ENCODE measurements at places on chromosomes 5 and 9.

GRCh38 chr5:91049800-91050199 lies 333.3 kb downstream of the ARRDC3 start:
- no peaks in the 10 kb centered on the region for H3K36me3 ChIP-seq
- no peak for DNase-seq
- H3K27me3 ChIP-seq = no peaks in the 10 kb centered on the region
- H3K4me1 ChIP-seq = peaks cover 29% of the 10 kb centered on the region

DNA sequence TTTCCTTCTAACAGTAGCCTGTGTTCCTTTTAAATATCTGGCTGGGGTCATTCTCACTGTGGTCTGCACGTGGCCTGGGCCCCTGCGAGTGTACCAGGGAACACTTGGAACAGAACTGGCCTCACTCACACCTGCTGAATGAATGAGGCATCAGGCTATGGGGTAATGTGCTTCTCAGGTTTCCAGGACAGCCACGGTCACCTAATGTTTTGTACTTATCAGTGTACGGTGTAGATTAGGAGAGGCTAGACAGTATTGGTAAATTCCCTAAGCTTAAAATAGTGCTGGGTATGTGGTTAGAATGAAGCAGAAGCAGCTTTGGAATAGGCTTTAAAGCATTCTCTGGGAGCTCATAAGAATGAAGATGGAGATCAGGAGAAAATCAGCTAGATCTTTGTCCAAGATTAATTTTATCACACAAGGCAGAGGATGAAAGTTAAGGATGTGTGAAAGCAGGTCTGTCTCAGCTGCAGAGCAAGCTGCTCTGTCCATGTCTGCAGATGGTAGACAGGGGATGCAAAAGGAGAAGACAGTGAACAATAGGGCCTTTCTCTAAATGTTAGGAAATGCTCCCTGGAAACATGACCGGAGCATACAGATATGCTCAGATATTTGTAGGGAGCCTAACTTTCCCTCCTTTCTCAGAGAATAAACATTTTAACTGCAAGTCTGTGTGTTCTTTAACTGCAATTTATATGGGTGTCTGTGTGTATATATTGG lies 267.5 kb downstream of the NR3C1 start:
- H3K4me1 ChIP-seq = peaks cover 4% of the 10 kb centered on the region
- H3K36me3 ChIP-seq = peaks cover 59% of the 10 kb centered on the region
- no peak overlapping the region for H3K4me3 ChIP-seq

DNA sequence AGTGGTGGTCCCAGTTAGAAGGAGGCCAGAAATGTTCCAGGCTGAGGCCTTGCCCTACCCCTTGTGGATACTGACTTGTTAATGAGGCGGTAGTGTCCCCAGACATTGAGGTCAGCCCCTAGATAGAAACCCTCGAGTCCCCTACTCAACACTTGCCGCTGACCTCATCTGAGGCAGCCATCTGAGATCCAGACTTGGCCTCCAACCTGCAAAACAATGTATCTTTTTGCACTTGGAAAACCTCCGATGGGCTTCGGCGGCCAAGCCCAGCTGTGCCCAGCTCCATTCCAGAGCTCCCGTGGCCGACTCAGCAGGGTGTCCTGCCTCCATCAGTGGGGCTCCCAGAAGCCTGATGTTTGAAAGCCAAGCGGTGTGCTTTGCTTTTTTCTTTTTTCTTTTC lies 122.1 kb downstream of the WNK2 start:
- H3K27me3 ChIP-seq = no peaks in the 10 kb centered on the region
- H3K36me3 ChIP-seq = no peaks in the 10 kb centered on the region
- no peak overlapping the region for H3K4me3 ChIP-seq
- H3K4me1 ChIP-seq = peaks cover 11% of the 10 kb centered on the region
- no peak for DNase-seq

DNA sequence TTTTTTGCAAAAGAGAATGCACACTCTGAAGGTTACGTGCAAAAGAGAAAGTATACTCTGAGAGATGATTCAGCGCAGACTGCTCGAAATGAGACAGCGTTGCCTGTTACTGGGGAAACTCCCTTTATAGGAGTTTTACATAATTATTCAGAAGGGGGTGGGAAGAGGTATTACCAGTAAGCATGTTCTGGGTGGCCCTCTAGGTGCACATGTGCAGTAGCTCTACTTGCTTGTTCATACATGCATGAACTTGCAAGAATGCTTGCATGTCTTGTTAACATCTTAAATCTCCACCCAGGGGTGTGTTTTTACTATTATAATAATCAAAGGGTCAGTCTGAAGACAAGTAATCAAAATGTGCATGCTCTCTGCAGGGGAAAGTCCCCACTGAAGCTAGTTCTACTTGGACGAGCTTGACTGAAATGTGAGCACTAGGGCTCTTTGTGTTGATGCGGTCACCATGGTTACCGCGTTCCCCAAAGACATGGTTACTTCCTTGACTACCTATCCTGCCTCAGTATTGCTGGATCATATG lies 75.5 kb downstream of the SGCD start:
- H3K36me3 ChIP-seq = no peaks in the 10 kb centered on the region
- no peaks in the 10 kb centered on the region for H3K27me3 ChIP-seq
- no peaks in the 10 kb centered on the region for H3K4me1 ChIP-seq
- no peak overlapping the region for H3K27ac ChIP-seq
- DNase-seq = no peak
- no peak overlapping the region for H3K4me3 ChIP-seq

DNA sequence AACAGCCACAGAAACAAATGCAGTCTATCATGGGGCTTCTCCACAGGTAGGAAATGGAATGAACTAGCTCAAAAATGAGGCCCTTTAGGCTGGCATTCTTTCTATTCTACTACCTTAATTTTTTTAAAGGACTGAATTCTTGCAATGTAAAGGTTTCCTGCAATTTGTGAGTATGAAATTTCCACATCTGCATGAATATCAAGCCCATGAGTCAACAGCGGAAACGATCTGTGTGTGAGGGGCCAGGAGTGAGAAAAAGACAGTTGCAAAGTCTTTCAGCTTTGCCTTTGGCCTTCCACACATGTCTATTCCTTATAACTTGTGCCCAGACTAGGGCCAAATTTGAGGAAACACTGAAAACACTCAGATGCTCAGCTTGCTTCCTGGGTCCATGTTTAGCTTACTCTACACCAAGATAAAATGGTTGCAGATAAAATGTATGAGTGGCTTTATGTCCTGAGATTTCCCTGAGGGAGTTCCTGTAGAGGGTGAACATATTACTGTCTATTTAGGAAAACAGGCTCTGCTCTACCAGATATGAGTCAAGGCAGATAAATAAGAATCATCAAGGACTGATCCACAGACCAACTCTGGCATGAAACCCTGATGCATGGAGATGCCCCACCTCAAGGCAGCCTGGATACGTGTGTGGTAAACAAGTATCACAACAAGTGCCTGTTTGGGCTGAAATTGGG lies 46.5 kb downstream of the RETREG1 start:
- no peak overlapping the region for H3K4me3 ChIP-seq
- DNase-seq = no peak
- no peaks in the 10 kb centered on the region for H3K27me3 ChIP-seq
- no peak overlapping the region for H3K27ac ChIP-seq
- H3K4me1 ChIP-seq = no peaks in the 10 kb centered on the region

DNA sequence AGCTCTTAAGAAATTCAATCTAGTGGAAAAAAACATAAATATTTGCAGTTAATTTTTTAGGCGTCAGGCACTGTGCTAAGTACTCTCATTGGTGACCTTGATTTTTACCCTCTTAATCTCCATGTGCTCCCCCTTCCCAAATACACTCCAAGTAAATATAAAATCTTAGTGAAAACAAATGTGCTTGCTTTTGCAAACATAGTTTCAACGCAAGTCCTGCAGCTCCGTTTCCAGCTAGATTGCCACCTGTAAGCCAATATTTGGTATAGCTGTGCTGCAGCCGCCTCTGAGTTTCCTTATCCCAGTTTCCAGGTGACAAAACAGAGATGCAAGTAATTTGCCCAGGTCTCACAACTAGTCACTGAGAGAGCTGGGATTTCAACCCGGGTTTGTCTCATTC lies 1.9 kb upstream of the MTMR12 start:
- H3K27me3 ChIP-seq = no peaks in the 10 kb centered on the region
- peaks cover 24% of the 10 kb centered on the region for H3K4me1 ChIP-seq
- no peak overlapping the region for H3K27ac ChIP-seq
- DNase-seq = no peak
- H3K36me3 ChIP-seq = no peaks in the 10 kb centered on the region

- no peaks in the 10 kb centered on the region for H3K36me3 ChIP-seq
- peak overlapping the region; percentile 22 for H3K4me3 ChIP-seq
- DNase-seq = no peak
Measured at GRCh38 chr5:84382363-84383295, 2.1 kb downstream of the EDIL3 start.

DNA sequence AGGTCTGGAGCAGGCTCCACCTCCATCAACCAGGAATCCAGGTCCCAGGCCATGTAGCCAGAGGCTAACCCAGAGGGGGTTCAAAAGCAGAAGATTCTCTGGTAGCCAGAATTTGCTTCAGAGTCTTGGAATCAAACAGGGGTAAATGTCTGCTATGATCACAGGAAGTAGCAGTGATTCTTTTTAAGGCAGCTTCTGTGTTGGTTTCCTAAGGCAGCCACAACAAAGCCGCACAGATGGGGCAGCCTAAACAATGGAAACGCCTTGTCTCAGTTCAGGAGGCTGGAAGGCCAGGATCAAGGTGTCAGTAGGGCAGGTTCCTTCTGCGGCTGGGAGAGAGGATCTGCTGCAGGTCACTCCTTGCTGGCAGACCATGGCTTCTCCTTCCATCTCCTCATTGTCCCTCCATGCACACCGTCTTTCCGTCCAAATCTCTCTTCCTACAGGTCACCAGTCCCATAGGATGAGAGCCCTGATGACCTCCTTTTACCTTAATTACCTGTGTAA lies 167.3 kb downstream of the ROR2 start:
- H3K4me1 ChIP-seq = no peaks in the 10 kb centered on the region
- H3K27ac ChIP-seq = no peak overlapping the region
- H3K36me3 ChIP-seq = no peaks in the 10 kb centered on the region
- DNase-seq = no peak
- H3K4me3 ChIP-seq = no peak overlapping the region

DNA sequence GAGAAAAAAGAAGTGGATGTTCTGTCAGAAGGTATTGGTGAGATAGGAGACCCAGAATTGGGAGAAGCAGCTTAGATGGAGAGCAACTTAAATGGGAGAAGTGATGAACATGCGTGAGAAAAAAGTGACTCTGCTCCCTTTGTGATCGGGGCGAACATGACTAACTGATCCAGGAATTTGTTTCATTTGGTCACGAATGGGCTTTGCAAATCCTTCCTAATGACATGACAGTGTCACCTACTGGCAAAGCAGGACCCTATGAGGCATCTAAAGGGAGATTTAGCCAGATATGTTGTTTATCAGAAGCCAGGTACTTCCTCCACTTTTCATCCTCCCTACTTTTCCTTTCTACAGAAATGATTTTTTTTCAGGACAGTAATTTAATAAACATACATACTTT lies 787.4 kb upstream of the RGMB start:
- H3K36me3 ChIP-seq = no peaks in the 10 kb centered on the region
- H3K27me3 ChIP-seq = no peaks in the 10 kb centered on the region
- H3K4me1 ChIP-seq = no peaks in the 10 kb centered on the region
- H3K4me3 ChIP-seq = no peak overlapping the region
- no peak overlapping the region for H3K27ac ChIP-seq

DNA sequence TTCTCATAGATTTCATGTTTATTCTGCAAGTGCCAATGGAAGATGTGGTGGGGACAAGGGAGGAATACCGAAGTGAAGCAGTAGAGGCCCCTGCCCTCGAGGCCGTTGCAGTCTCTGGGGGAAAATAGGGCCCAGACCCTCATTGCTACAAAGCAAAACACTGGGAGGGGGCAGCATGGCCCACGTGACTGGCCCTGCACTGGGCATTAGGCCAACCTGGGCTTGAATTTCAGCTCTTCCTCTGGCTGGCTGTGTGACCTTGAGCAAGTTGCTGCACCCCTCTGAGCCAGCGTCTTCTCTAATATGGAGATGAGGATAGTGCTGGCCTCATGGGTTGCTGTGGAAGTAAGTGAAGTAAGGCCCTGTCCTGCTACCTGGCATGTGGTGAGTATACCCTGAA lies 709 bp upstream of the SYNPO start:
- no peak overlapping the region for H3K4me3 ChIP-seq
- no peak overlapping the region for H3K27ac ChIP-seq
- no peaks in the 10 kb centered on the region for H3K36me3 ChIP-seq
- no peak for DNase-seq
- no peaks in the 10 kb centered on the region for H3K27me3 ChIP-seq

- no peaks in the 10 kb centered on the region for H3K27me3 ChIP-seq
- H3K27ac ChIP-seq = no peak overlapping the region
- no peak for DNase-seq
- no peaks in the 10 kb centered on the region for H3K4me1 ChIP-seq
- H3K36me3 ChIP-seq = no peaks in the 10 kb centered on the region
Measured at GRCh38 chr5:154264549-154265196, 74.1 kb downstream of the GALNT10 start.

- DNase-seq = no peak
- no peaks in the 10 kb centered on the region for H3K4me1 ChIP-seq
- H3K4me3 ChIP-seq = no peak overlapping the region
- H3K27ac ChIP-seq = no peak overlapping the region
- H3K36me3 ChIP-seq = no peaks in the 10 kb centered on the region
- H3K27me3 ChIP-seq = no peaks in the 10 kb centered on the region
Measured at GRCh38 chr5:67515020-67515689, 318.6 kb upstream of the CD180 start.

DNA sequence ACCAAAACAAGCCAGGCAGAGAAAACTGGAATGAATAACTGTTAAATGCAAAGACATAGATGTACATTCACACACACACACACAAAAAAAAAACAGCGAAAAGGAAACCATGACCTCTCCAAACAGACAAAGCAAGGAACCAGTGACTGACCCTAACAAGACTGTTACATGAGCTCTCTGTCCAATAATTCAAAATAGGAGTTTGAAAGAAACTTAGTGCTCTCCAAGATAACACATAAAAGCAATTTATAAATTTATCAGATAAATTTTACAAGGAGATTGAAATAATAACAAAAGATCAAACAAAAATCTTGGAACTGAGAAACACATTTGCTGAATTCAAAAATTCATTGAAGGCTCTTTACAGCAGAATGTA lies 423.5 kb upstream of the RGMB start:
- H3K4me1 ChIP-seq = no peaks in the 10 kb centered on the region
- no peak overlapping the region for H3K27ac ChIP-seq
- no peak overlapping the region for H3K4me3 ChIP-seq

GRCh38 chr5:96649251-96649662 lies 12.9 kb upstream of the CAST start:
- H3K27ac ChIP-seq = peak overlapping the region; percentile 22
- no peak for DNase-seq
- no peaks in the 10 kb centered on the region for H3K36me3 ChIP-seq
- H3K4me1 ChIP-seq = peaks cover 73% of the 10 kb centered on the region
- no peaks in the 10 kb centered on the region for H3K27me3 ChIP-seq
- H3K4me3 ChIP-seq = peak overlapping the region; percentile 16

GRCh38 chr9:137376386-137376785 lies 46.6 kb downstream of the EXD3 start:
- H3K4me3 ChIP-seq = no peak overlapping the region
- no peak overlapping the region for H3K27ac ChIP-seq
- no peaks in the 10 kb centered on the region for H3K27me3 ChIP-seq
- no peaks in the 10 kb centered on the region for H3K4me1 ChIP-seq
